ENCODE measurements at places on chromosomes 2 and 18.

GRCh38 chr2:30272761-30273573 is 41.6 kb downstream of the LBH start:
- DNase-seq, result peak; percentile 29

GRCh38 chr2:46787364-46787763 is 128.2 kb downstream of the MCFD2 start:
- no peak for DNase-seq

DNA sequence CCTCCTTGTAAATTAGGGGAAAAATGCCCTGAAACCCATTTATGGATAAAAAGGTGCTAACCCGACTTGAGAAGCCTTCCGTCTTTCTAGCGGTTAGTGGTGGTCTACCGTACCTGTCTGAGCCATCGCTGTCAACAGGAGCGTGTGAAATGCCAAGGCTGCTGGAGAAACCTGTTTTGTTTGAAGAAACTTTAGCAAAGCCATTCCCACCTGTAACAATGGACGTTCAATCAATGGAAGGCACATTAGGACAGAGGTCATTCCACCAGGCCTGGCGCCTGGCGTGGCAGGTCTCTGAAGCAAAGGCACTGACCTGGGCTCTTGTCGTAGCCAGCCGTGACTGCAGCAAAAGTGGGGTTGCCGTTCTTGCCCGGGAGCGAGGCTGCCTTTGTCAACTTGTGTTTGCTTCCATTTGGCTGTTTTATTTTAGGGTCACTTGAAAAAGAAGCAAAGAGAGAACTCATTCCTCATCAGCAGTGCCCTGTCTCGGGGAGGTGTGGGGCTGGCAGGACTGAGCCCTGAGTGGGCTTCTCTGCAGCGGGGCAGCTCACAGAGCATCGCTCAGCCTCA is 47.2 kb downstream of the ZAP70 start:
- DNase-seq, result no peak

GRCh38 chr2:124269348-124269747 is 244.3 kb downstream of the CNTNAP5 start:
- no peak for DNase-seq

DNA sequence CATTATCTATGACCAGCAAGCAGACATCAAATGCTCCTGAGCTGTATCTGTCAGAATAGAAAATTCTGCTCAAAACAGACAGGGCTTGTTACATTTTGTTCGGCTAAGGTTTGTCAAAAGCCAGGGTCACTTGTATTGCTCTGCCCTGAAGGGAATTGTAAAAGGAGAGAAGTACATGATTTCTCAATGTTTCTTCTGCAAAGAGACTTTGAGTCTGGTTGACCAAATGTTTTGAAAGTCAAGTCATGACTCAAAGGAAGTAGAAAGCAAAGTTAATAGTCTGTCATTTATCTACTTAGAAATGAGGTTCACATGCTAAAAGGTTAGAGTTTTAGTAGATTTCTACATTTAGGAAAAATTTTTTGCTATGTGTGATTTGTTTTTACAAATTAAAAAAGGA is 1624.1 kb upstream of the ZEB2 start:
- DNase-seq, result no peak

Measured in hepatic stellate cell (primary cell).